Amniotic stem cell (primary cell): ENCODE measurements at places on chromosomes 12 and 14.

- DNase-seq = no peak
These were observed 466 bp downstream of the SAV1 start for GRCh38 chr14:50667684-50667995.

GRCh38 chr14:103001226-103001625 is 56.1 kb downstream of the CDC42BPB start:
- no peak for DNase-seq

DNA sequence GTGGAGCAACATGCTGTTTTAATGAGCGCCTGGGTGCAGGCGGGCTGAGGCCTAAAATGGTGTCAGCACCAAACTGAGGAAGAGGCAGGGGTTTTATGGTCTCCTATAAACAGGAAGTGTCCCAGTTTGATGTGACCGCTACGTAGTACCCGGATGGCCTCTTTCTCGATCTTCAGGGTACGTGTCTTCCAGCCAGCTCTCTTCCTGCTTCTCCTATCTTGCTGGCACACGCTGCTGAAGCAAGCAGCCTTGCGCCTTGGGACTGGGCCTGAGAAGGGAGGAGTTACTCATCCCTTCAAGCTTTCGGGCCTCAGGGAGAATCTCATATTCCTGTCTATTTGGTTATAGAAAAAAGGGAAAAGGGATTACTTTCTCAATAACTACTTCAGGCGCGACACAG is 28.2 kb upstream of the RNASE1 start:
- no peak for DNase-seq

DNA sequence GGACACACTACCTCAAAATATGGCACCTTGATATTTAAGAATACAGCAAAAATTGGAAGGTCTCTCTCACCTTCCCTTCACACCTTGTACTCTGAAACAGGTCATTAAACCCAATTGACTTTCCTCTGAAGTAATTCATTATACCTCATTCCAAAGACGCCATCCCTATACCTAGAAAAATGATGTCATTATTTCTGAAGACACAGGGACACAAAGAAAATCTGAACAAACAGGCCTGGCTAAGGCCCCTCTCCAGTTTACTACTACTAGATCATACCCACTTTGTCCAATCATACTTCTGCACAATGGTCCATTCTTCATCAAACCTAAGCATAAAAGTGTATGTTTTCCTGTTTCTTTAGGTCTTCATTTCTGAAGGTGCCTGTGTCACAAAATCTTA is 156.9 kb downstream of the RASSF9 start:
- no peak for DNase-seq

- no peak for DNase-seq
These were observed 352.2 kb upstream of the KITLG start for GRCh38 chr12:88932457-88932856.
